GM19239 (cell line): ENCODE measurements at places on chromosomes 4 and X.

DNA sequence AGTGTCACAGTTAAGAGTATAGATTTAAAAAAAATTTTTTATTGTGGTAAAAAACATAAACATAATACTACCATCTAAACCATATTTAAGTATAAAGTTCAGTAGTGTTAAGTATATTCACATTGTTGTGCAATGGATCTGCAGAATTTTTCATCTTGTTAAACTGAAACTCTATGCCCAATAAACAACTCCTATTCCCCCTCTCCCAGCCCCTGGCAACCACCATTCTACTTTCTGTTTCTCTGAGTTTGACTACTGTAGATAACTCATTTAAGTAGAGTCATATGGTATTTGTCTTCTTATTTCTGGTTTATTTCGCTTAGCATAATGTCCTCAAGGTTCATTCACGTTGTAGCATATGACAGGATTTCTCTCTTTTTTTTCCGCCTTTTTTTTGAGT is 112.4 kb downstream of the PTTG2 start:
- DNase-seq: no peak

DNA sequence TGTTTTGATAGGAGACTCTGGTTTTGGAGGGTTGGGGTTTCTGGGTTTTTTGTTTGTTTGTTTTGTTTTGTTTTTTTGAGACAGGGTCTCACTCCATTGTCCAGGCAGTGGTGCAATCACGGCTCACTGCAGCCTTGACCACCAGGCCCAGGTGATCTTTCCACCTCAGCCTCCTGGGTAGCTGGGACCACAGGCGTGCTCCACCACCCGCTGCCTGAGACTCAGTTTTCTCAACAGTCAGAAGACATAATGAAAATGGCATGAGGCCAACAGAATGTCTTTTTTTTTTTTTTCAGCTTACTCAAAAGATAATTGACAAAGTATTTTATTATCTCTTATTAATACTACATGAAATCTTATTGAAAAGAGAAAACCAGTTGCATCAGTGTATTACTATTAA is 32.4 kb downstream of the TNIP2 start:
- DNase-seq: no peak

GRCh38 chrX:132023896-132024386 is 839 bp downstream of the STK26 start:
- DNase-seq: no peak

GRCh38 chrX:16665089-16665488 is 15.1 kb downstream of the S100G start:
- DNase-seq: no peak

DNA sequence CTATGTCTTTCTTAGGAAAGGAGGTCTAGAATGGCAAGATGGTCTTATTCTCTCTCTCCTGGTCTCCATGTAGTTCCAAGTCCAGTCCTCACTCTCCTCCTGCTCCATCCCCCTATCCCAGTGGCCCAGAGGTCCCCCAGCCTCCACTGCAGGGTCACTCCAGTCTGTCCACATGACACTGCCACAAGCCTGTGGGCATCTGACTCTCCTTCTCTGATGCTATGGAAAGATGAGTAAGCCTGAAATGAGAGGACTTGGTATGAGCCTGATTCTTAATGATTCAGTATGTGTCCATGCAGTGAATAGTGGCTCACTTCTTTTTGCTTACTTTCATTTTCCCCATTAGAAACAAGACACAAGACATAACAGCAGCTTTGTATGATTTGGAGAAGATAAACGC is 516.8 kb upstream of the ADGRL3 start:
- no peak for DNase-seq

DNA sequence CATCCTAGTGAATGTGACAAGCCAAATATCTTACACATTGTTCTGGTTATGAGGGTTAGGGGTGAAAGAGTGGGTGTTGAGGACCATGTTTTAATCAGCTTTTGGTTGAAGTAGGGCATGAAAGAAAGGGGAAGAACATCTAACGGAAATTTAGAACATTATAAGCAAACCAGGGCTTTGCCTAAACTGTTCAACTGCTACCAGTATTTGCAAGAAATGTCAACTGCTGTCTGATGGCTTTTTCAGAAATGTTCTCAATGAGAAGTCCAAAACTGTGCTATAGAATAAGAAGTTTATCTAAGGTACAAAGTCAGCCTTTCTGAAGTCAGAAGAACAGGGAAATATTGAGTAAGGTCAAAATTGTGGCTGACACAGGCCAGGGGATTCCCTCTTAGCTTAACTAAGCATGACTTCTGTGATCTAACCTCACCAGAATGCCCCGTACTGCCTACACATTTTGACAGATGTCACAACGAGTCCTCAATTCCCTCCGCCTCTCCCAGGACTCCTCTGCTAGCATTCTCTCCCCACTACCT is 67.1 kb downstream of the DTHD1 start:
- peak; percentile 18 for DNase-seq

DNA sequence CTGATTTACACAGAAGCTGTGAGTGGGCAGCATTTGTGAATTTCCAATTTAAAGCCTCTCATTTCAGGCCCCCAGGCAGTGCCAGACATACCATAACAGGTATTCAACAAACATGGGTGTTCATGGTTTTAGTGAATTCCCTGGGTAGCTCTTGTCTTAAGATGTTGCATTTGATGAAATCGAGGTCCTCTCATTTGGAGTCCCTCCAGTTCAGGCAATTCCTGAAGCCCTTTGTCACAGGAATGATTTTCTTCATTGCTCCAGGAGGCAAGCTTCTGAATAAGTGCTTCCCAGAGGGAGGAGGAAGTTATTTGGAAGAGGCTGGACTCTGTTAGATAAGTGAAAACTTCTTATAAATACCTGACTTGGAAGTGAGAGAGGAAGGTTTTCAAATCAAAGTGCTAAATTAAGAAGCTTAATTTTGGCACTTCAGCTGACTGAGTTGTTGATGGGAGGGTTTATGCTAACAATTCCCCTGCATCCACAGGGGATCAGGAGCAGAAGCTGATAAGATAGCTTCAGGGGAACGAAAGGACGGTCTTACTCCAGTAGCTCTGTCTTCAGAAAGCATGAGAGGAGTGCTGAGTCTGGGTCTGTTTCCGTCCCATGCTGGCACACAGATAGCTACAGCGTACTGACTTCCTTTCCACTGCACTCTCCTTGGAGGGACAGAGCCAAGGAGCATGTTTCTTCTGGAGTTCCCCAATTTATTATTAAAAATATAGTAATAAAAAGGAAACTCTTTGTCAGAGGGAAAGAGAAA is 543.1 kb downstream of the GBA3 start:
- DNase-seq: no peak

- no peak for DNase-seq
Observed at GRCh38 chr4:183747931-183748670, 89.0 kb downstream of the TRAPPC11 start.

DNA sequence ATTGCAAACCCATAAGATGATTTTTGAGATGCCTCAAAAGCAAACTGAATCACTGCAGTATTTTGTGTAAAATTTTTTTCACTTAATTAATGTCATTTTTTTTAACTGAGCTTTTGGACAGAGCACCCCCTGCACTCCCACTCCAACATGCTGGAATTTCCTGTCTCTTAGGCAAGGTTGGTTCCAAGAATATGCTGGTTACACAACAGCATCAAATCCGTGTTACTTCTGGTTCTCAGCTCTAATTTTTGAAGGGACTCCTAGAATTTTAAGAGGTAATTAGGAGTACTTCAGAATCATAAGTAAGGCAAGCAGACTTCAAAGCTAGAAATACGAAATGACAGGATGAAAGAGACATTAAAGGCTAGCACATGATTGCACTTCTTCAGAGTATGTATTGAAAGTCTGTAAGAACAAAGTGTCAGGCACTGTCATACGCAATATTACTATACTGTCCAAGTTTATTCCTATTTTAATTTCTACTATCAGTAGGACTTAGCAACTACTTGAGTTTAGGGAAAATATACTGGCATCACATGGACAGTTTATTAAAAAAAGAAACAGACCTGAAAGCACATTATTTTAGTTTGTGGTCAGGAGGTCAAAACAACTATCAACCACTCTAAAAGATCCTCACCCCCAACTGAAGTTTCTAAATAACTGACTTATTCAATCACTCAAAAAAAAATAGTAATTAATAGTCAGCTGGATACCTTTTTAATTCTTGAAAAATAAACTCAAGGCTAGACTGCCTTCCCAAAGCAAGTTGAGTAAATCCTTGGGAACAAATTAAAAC is 1.6 kb upstream of the JCHAIN start:
- DNase-seq: no peak

DNA sequence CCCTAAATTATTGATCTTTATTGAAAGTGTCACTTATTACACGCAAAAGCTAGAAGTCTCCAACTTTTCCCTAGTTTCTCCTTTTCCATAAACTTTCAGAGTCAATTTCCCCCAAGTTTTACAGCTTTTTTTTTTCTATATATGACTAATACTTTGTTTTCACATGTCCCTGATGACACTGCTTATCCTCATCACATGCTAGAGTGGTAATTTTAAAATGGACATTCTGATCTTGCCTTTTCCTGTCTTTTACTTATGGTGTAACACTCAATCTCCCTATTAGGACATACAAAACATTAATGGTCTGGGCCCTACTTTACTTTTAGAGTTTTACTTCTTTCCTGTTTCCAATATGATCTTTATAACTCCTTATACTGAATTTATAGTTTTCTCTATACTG is 112.6 kb downstream of the ANK2 start:
- no peak for DNase-seq

DNA sequence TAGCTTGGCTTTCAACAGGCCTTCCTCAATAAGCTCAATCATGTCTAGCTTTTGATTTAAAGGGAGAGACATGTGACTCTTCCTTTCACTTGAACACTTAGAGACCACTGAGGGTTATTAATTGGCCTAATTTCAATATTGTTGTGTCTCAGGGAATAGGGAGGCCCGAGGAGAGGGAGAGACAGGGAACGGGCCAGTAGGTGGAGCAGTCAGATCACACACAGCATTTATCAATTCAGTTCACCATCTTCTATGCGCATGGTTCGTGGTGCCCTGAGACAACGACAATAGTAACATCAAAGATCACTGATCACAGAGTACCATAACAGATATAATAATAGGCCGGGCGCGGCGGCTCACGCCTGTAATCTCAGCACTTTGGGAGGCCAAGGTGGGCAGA is 17.8 kb downstream of the ZNF81 start:
- DNase-seq: no peak

DNA sequence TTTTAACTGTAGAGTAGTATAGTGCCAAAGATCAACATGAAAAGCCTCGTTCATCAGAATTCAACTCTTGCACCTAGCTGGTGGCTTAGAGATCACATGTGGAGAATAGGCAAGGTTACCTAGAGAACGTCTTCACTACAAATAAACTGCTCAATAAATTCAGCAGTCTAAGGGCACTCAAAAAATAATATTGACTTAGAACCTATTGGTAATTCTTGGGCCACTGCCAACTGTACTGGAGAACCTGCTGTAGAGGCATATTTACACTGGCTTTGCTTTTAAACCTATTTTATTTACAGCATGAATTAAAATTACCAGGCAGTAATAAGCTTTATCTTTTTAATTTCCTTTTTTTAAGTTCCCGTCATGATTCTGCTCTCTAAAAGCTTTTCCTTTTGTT is 343.7 kb downstream of the PDHA2 start:
- DNase-seq: no peak

GRCh38 chr4:23889814-23890341 is at the start of gene PPARGC1A:
Gene PPARGC1A, minus strand, starts transcription at chr4:23890047. Its CDS starts 90 bp downstream, at chr4:23889957.
- no peak for DNase-seq

GRCh38 chr4:15118292-15118691 is 116.0 kb downstream of the CPEB2 start:
- no peak for DNase-seq

GRCh38 chr4:81622028-81622427 is 150.3 kb upstream of the RASGEF1B start:
- no peak for DNase-seq

DNA sequence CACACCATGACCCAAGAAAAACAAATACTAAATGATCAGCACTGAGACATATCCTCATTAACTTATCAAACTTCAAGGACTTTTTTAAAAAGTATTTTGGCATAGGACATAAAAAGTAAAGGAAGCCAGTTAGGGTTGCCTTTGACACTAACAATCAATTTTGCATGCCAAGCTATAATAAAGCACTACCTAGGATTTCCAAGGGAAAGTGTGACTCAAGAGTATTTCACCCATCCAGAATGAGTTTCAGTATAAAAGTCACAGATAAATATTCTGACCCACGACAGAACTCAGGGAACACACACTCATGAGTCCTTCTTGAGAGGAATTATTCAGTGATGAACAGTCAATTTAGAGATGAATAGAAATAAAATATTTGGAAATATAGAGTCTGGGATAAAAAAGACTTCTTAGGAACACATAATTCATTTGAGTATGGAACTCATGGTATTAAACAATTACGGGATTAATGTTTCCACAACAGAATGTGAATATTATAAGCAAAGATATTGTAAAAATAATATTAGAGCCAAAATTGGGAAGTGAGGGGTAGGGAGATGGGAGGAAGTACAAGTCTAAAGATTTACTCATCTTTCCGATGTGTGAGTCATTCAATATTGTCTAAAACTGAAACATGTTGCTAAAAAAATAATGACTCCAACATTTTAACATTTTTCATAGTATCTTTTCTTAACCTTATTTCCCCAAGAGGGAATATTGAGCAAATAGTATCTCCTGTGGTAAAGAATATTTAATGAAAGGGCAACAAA is 143.5 kb upstream of the LNX1 start:
- DNase-seq: no peak

DNA sequence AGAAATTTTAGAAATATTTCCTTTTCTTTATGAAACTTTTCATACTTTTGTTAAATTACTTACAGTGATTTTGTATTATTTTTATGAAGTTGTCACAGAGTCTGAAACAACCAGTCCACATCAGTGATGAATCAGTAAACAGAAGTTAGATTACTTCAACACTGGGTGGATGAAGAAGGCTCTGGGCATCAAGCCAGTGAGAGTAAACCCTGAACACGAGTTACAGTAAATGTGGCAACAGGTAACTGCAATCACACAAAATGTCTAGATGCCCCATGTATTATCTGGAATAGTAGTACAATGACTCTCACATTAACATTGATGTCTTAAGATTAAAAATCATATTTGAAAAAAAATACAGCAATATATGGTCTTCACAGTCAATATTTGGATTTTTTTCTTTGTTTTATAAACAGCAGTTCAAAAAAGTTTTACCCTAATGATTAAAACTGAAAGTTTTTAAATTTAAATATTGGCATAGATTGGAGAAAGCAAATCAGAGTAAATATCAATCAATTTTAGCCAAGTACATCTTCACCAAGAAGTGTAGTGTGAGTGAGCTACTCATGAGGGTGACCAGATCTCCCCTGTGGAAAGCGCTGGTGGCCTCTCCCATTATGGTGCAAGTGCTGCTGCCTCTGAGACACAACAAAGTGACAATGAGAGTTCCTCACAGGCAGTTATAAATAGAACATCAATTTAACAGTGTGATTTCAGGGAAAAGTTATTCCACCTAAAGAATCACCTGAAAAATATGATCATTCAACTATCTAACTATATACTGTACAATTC is 63.2 kb upstream of the UGT2B7 start:
- DNase-seq: no peak

- no peak for DNase-seq
Observed at GRCh38 chr4:94531991-94532789, 80.4 kb downstream of the PDLIM5 start.

- no peak for DNase-seq
Observed at GRCh38 chr4:119103263-119103662, 32.4 kb upstream of the MYOZ2 start.

GRCh38 chr4:56958111-56958517 is 19.3 kb downstream of the NOA1 start:
- DNase-seq: no peak

GRCh38 chrX:153862369-153863250 is 23.4 kb downstream of the L1CAM start:
- no peak for DNase-seq
